ENCODE measurements at places on chromosomes 13 and 19.

- no peak for DNase-seq
Measured at GRCh38 chr19:56138069-56138468, 3.0 kb upstream of the ZNF444 start.

GRCh38 chr13:97935071-97935470 is 18.4 kb upstream of the IPO5 start:
- no peak for DNase-seq

DNA sequence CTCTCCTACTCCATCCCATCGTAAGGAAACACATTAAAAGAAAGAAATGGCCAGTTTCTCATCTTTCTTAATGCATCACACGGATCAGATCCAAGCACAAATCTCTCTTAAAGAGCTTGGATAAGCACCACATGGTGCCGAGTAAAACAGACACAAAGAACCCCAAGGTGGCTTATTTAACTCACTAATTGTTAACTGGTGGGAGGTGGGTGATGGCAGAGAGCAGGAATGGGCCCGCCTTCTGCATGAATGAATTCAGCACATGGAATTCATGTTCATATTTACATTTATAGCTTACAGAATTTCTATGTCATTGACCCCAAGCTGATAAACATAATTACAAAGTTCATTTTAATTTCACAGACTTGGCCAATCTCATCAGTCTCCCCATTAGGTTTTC is 89.9 kb downstream of the MZT1 start:
- DNase-seq = no peak

DNA sequence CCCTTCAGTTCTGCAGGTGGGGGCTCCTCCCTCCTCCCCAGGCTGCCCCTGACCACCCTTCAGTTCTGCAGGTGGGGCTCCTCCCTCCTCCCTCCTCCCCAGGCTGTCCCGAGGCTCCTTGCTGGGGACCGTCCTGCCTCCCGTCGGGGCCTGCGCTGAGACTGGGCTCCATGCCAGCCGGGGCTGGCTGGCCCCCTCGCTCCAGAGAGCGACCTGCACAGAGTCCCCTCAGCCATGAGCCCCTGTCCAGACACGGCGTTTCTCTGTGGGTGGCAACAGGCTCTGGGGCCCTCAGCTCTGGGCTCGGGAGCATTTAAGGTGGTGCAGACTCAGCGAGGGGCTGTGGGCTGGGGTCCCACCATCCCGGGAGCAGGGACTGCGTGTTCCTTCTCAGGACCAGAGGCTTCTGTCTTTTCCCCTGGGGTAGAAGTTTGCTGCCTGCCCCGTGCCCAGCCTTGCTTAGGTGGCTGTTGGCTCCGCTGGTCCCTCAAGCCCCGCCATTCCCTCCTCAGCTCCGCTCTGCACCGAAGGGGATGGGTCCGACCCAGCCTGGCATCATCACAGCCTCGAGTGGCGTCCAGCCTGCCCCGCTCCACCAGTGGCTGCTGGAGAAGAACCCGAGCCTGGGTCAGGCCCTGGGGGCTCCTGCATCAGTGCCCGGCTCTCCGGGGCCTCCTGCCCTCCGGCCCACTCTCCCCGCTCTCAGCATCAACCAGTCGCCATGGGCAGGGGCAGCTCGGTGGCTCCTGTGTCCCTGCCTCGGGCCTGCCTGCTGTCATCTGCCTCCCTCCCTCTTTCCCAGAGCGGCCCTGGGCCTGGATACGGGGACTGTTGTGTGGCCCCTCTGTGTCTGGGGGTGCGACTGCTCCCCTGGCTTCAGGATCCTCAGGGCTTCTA is 27.6 kb downstream of the CSNK1G2 start:
- no peak for DNase-seq

GRCh38 chr13:74867460-74867859 is 614.5 kb downstream of the TBC1D4 start:
- DNase-seq = no peak

DNA sequence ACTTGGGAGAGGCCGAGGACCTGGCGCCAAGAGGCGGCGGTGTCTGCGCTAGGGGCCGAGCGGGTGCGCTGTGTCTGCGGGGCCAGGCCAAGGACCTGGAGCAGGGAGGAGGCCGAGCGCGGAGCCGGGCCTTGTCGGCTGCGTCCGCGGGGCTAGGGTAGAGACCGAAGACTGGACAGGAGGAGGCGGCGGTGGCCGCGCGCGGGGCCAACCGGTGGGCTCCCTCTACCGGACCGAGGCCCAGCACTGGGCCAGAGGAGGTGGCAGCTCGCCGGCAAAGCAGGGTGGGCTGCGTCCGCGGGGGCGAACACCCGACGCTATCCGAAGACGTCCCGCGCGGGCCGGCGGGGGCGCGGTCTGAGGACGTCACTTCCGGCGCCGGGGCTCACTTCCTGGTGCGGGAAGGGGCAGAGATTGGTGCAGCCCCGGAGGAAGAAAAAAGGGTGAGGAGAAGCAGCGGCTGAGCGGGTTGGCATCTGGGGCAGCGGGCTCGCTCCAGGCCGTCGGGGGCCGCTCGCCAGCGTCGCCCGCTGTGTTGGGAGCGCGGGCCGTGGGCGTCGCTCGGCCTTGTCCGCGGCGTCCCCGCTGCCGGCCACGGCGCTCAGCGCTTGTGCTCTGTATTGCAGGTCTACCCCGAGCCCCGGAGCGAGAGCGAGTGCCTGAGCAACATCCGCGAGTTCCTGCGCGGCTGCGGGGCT is 38.3 kb downstream of the ARHGEF7 start:
- DNase-seq = peak; percentile 91

DNA sequence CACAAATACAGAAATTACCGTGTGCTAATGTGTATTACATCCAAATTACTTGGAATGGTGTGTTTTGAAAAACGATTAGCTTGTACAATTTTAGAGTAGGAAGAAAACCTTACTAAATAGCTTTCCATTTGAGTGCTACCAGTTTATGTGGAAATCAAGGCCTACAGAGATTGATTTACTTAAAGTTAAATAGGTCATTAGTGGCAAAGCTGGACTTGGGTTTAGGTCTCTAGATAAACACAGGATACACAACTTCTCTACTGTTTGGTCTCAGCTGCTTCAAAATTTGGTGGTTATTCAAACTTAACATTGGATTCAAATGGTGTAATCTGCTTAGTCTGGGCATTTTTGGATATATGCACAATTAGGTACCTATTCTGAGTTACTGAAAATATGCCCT is 21.4 kb downstream of the PCCA start:
- DNase-seq = no peak

- no peak for DNase-seq
Measured at GRCh38 chr19:53102206-53102755, 941 bp downstream of the ZNF160 start.

- DNase-seq = no peak
Measured at GRCh38 chr13:96783057-96783456, 211.2 kb downstream of the OXGR1 start.

DNA sequence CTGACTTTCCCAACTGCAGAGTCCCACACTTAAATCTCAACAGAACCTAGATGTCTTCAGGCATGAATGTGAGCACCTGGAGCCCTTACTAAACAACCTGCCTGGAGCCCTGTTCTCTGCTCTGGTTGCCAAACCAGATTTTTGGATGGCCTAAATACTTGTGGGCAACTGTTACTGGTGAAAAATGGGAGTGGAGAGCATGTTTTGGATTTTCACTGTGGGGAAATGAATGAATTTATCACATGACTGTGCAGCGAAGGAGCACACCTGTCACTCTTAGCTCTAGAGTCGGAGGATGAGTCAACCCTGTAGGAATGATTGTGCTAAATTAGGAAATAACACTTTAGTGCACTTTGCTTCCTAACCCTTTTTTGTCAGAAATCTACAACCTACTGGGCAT is 30.3 kb downstream of the SHISA2 start:
- DNase-seq = peak; percentile 29

- no peak for DNase-seq
Measured at GRCh38 chr13:27367570-27367969, 56.8 kb upstream of the GTF3A start.

GRCh38 chr13:101614491-101614890 is 162.0 kb downstream of the ITGBL1 start:
- no peak for DNase-seq

DNA sequence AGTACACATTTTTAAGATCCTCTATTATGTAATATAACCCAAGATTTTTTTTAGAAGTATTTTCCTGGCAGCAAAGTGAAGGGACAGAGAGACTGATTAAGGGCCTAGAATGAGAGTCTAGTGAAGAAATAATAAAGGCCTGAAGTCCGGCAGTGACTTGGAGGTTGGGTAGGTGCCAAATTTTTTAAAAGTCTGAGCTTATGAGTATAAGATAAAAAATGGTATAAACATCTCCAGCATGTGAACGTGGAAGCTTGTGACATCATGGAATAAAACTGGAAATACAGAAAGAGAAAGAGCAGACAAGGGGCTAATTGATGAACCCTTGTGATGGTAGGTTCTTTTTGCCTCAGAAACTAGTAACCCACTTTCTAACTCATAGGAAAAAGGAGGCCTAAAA is 174.6 kb downstream of the SUCLA2 start:
- DNase-seq = no peak

DNA sequence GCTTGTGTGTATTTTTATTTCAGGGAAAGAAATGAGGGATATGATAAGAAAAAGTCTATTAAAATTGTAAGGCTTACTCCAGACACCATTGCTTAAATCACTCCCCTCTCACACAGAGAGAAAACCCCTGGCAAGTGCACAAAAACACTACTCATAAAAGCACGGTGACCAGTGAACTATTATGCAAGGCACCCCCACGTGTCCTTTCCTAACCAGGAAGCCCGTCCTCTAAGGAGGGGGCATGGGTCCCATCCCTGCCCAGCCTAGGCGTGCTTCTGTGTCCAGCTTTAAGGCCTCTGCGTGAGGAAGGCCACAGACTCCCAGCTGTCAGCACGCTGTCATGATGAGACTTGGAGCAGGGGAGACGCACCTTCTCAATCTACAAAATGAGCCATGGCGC is 83.5 kb downstream of the SLC7A1 start:
- no peak for DNase-seq

DNA sequence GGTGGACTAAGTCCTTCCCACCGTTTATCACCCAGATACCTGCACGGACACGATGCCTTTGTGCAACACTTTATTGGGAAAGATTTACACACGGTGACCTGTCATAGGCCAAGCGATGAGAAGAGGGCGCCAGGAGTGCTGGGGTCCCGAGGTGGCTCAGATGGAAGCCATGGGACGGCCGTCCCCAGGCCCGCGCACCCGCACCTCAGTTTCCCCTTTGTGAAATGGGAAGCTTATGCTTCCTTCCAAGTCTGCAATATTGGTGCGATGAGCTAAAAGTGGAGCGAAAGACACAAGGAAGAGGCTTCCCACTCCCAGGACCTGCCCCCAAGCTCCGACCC is 369 bp upstream of the TMC4 start:
- DNase-seq = no peak

Measured in ACHN (cell line).